Neuronal stem cell (in vitro differentiated cells): ENCODE measurements at places on chromosomes 4 and X.

DNA sequence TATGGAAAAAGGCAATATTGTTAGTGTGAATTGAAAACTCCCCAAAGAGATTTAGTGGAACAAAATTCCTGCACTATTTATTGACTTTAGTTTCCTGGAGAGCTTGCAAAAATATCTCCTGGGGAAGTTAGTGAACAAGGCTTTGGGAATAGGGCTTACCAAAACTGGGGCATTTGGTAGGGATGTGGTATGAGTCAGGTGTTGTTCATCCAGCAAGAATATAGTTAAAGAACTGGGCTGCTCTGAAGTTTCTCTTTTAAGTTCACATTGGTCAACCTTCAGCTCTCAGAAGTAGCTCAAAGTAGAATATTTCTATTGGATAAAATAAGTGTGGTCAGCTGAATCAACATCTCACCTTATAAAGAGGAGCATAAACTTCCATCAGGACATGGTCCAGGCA, 185.0 kb downstream of the CPE start:
- no peak for DNase-seq

- DNase-seq, result no peak
Observed at GRCh38 chrX:1493877-1494510, 41.3 kb upstream of the ASMTL start.

DNA sequence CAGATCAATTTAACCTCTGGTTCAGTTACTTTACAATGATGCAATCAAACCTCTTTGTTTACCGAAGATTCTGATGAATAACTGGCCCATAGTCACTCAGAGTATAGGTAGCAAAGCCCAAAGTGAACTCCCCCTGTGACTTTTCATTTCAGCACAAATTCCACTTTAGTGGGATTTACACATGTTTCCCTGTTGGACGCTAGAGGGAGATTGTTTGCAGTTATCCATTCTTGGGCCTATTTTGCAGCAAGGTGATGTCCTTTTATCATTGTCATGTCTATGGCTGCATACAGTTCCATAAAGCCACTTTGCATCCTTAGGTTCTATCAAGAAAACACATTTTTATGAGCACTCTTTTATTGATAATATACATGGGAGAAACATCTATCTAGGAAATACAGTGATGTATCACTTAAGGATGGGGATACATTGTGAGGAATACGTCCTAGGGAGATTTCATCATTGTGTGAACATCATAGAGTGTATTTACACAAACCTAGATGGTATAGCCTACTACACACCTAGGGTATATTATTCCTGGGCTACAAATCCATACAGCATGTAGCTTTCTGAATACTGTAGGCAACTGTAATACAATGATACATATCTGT, 14.5 kb upstream of the DKK2 start:
- peak; percentile 3 for DNase-seq

GRCh38 chr4:128859887-128860677, 50.6 kb downstream of the JADE1 start:
- no peak for DNase-seq

- DNase-seq, result no peak
Observed at GRCh38 chr4:157372154-157372553, 151.6 kb downstream of the GRIA2 start.

DNA sequence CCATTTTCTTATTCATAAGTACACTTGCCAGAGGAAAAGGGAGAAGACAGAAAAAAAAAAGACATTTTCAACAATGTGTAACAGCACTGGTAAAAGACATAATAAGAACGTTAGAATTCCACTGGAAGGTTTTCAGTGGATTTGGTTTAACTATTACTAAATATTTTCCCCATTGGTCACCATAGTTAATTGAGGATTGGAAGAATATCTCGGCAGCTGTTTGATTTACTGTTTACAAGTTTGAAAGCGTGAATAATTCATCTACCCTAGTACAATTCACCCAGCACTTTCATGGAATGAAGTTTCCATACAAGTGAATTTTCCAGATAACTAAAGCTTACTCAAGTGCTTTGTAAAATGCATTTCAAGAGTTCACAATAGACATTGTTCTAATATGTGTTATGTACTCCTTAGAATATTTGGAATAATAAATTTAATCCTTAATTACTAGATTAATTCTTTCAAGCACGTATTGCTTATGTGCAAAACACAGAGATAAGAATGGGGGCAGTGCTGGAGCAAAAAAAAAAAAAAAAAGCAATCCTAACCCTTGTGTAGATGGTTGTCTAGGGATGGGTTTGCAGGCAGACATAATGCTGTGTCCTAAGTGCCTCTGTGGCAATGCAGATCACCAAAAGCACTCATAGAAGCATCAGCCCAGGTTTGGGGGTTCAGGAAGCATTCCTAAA, 57.1 kb downstream of the ENPEP start:
- no peak for DNase-seq

DNA sequence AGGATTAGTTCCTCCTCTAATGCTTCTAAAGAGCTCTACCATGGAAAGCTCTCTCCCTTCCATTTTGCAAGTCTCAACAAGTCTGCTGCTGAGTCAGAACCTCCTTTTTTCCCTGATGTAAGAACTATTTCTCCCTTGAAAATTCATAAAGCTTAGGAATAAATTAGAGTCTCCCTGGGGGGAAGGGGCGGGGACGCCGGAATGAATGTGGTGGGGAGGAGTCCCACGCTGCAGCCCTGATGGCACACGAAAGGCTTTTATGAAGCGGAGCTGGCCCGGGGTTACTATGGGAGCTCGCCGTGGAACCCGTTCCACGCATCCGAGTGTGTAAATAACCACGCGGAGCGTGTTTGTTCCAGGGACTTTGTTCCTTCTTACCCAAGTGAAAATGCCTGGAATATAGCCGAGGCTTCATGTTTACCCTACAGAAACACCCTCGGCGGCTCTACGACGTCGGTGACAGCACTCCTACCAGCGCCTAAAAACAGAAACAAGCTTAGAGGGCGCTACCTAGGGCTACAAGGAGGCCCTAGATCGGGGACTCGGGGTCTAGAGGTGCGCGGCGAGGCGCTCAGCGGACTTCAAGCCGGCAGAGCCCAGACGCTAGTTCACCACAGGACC, 923 bp upstream of the CPEB2 start:
- peak; percentile 47 for DNase-seq
